Cardiac muscle cell (in vitro differentiated cells and primary cell): ENCODE measurements at places on chromosomes 4 and X.

GRCh38 chr4:10074767-10075105 is 41.9 kb downstream of the WDR1 start:
- DNase-seq, result peak; percentile 60

- DNase-seq, result peak; percentile 94
Observed at GRCh38 chr4:140092094-140092851, 61.7 kb downstream of the MAML3 start.

DNA sequence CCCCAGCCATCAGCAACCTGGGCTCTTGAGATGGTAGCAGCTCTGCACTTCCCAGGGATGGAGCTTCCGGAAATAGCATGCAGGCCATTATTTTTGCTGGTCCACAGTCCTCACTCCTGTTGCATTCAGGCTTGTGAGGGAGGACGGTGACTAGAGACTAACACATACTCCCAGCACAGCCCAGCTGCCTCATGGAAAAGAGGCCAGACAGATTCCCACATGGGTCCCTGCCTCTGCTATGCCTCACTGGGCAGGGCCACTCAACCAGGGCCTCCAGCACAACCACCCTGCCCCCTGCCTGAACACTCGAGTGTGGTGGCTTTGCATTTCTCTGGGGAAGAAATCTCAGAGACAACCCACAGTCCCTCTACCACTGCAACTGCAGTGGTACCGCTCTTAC is 1195.1 kb downstream of the PCDH18 start:
- DNase-seq, result no peak

- no peak for DNase-seq
Observed at GRCh38 chr4:175871774-175872405, 59.8 kb upstream of the GPM6A start.

GRCh38 chr4:150363721-150364688 is 217.9 kb upstream of the MAB21L2 start:
- DNase-seq, result no peak

GRCh38 chr4:169071747-169072146 is 61.7 kb upstream of the CBR4 start:
- no peak for DNase-seq

DNA sequence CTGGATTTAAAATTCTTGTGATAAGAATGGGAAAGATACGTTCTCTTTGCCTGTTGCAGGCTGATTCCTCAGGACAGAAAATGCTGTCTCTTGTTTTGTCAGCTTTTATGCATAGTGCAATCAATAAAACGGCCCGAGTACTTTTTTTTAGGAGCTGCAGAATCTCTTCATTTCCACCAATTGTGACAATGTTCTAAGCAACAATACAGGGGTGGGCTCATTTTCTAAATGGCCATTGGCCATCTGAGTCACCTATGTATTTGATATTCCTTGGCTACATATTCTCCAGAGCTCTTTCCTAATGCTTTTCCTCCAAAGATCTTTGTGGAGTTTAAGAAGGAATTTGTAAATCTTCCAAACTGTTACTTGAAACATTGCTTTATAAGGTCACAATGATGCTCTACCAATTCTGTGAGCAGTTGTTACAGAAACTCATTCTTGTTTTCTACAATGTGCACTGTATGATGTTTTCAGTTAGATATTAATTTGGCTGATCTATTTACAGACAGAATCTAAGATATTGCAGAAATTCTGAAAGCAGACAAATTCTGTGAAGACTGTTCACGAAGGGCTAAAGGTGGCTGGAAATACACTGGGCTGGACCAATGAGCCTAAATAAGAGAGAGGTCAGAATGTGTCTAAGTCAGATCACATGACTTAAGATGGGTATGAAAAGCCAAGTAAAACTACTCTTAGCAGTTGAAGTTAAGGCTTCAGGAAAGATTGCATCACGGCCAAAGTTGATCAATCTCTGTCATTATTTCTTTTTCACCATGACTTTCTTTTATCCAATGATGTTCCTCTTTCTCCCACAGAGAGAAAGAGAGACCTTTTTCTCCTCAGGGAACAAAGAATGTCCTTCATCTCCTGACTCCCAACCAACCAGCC is 33.4 kb downstream of the TAPT1 start:
- no peak for DNase-seq

- DNase-seq, result no peak
Observed at GRCh38 chr4:163558539-163559044, 64.1 kb downstream of the TMA16 start.

GRCh38 chrX:14641681-14642655 is 112.6 kb downstream of the GLRA2 start:
- DNase-seq, result no peak

- DNase-seq, result no peak
Observed at GRCh38 chr4:118718511-118719170, 33.4 kb downstream of the METTL14 start.

DNA sequence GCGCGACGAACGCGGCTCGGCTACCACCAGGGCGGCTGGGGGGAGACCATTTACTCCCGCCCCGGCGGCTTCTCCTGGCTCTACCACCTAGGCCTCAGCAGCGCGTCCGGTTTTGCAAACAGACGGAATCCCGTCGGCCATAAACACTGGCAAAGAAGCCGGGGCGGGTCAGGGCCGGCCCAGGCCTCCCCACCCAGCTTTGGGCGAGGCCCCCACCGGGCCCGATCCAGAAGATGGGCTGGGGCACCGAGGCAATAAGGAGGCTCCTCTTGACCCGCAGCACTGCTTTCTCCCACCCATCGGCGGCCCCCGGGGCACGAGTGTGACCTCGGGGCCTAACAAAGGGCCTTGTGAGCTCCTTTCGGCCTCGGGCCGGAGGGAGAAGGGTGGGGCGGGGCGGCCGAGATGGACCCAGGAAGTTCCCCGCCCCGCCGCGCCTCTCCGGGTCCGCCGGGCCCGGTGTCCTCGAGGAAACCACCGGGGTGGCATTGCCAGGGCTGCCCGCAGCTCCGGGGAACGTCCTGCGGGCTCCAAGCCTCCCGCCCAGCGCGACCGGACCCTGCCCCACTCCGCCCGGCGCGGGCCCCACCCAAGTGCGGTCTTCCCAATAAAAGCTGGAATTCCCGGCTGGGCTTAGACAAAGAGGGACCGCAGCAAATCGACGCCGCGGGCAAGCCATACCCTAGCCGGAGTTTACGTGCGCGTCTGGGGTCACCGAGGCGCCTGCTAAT is 5.9 kb downstream of the BCOR start:
- no peak for DNase-seq

DNA sequence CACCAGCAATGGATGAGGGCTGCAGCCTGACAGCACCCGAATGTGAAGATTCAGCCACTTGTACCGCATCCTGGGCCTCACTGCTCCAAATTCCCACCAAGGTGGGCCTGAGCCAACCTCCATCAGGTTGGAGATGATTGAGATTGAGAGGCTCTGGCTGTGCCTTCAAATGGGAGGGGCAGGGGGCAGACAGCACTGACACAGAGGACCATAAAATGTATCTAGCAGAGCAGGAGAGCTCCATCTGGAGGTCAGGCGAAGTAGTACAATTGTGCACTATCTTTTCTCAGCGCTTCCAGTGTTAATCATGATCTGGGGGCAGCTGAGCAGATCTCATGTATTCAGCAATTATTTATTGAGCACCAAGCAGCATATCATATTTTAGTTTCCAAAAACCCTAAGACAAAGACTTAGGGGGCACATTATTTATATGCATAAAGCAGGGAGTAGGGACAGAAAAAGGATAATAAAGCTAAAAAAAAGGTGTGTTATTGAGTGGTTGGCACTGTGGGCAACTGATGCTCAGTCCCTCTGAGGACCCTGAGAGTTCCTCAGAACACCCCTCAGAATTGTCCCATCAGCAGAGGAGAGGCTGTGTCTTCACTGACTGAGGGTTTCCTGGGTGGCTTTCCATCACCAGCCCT is 31.6 kb upstream of the C1QTNF7 start:
- DNase-seq, result peak; percentile 51

DNA sequence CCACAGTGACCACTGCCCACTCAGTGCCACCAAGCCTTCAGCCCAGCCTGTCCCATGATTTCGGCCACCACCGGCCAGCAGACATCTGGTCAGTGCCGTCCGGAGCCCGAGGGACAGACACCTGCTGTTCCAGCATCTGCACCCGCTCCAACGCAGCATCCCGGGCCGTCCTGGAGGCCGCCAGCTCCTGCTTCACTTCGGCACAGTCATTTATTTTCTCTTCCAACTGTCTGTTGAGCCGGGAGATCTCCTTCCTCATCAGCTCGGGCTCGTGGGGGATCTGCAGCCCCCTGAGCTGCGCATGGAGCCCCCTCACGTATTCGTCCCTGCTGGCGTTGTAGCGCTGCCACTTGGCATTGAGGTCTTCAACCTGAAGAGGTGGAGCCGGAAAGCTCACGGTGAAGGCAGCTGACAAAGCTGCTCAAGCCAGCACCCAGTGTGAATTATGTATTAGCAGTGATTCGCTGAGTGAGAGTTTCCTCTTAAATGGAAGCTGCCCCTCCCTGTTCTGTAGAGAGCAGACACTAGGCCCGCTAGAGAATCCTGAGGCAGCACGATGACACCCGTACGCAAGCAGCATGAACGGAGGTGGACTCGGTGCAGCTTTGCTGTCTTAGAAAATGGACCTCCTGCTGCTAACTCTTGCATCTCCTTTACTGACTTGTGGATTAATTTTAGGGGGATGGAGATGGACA is 11.4 kb downstream of the TNIP2 start:
- DNase-seq, result no peak

DNA sequence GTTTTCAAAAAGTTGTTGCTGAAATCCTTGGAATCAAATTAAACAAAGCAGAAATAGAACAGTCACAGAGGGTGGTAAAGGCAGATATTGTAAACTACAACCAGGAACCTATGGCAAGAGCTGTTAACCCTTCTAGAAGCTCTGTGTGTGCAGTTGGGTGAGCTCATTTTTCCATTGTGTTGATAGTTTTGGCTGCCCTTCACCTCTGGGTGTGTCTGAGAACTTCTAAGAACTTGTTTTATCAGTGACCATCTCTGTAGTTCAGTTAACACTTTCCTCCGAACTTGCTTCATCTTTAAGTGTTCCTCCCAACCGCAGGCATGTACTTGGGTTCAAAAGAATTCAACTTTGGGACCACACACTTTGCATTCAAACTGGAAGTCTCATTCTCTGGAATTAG is 32.7 kb downstream of the RBMX start:
- no peak for DNase-seq

- no peak for DNase-seq
Observed at GRCh38 chr4:122973465-122973864, 51.1 kb upstream of the NUDT6 start.

DNA sequence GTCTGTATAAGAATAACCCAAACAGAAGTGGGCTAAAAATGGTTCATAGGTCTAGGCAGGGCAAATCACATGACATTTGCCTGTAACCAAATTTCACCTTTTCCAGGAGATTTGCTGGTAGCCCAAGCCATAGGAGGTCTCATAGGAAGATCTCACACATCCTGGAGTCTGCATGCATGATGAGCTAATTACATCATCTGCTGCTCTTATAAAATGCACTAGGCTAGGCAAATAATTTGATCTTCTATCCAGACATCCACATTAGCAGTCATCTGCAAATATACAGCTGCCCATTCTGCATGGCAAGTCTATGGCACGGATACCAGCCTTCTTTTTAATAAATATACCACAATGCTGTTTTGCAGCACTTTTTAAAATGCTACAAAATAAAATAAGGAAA is 87.2 kb downstream of the MAPK10 start:
- DNase-seq, result no peak

DNA sequence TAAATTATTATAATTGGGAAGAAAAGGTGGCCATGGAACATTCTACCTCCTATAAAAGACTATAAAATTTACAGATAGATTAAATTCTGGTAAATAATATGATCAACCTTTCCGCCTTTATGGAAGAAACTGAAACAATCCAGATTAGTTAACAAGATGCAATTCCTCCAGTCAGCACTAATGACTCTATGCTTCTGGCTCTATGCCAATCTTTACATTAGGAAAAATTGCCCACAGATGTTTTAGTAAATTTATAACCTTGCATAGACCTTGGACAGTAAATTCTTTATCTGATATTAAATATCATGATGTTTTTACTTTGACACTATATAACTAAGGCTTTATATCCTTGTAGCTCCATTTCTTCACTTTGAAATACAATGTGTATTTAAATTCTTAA is 2302.5 kb downstream of the ARAP2 start:
- no peak for DNase-seq

DNA sequence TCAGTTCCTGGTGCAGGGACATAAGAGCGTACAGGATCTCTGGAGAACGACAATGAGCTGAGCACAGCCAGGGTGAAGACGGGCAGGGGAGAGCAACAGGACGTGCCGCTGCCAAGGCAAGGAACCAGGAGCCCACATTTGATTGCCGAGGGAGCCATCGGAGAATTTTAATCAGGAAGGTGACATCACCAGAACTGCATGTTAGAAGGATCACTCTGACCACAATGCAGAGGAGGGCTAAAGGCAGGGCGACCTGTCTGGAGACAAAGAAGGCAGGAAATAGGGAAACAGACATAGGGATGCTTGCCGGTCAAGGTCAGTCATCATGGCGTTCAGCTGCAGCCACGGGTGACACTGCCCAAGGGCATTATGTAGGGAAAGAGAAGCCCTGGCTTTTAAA is 81.4 kb downstream of the RBM47 start:
- DNase-seq, result peak; percentile 41

- DNase-seq, result no peak
Observed at GRCh38 chr4:80538276-80538926, 202.9 kb downstream of the CFAP299 start.

DNA sequence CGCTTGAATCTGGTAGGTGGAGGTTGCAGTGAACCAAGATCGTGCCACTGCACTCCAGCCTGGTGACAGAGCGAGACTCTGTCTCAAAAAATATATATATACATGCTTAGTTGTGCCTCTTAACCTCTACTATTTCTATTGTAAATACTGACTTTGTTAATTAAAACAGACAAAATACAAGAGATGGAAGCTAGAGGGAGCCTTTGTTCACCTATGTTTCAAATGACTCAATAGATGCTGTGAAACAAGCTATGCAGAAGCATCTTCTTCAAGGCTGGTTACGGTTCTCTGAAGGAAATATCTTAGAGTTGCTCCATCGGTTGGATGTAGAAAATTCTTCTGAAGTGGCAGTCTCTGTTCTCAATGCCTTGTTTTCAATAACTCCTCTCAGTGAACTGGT is 6.2 kb downstream of the NCAPG start:
- peak; percentile 56 for DNase-seq

DNA sequence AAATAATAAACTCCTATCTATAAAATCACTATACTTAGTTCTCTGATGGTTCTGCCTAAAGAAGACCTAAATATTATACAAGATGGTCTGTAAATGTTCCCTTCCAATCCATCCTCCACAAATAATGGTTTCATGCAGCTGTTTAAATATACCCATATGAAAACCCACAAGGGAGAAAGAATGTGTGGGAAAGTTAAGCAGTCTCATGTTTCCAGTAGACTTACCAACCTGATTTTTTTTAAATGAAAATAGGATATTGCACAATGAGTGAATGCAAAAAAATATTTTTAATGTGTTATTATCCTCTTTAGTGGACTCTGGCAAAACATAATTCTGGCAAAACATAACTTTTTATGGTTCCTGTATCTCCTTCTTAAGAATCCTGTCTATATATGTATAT is 23.3 kb downstream of the CAMK2D start:
- DNase-seq, result peak; percentile 79

GRCh38 chr4:53763813-53764597 is 172.7 kb upstream of the LNX1 start:
- DNase-seq, result no peak
